ENCODE measurements at places on chromosomes 7 and 10. TPM values are rescaled to one million over a fixed set of nuclear protein-coding genes. Genes with fewer than 3 reads are reported as not detected.

DNA sequence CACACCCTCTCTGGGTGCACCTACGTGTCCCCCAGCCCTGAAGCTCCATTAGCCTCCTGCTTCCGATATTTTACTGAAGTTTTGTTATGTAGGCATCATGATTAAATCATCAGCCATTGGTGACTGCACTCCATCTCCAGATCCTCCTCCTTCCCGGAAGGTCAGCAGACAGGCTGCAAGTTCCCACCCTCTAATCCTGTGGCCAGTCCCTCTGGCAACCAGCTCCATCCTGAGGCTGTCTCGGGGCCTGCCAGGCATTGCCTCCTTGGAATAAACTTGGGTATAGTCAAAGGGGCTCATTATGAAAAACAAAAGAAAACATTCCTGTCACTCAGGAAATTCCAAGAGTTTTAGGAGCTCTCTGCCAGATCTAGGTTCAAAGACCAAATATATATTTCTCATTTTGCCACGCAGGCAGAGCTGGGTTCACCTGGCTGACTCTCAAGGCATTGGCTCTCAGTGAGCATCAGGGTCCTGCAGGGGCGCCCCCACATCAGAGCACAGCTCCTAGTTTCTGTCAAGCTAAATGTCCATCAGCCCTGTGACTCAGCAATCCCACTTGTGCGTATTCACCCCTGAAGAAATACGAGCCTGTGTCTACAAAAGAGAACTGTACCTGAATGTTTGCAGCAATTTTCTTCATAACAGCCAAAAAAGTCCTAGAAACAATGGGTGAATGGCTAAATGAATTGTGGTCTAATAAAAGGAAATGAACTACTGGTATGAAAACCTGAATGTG lies 27.4 kb upstream of the TMEM72 start:
- no peak for DNase-seq

DNA sequence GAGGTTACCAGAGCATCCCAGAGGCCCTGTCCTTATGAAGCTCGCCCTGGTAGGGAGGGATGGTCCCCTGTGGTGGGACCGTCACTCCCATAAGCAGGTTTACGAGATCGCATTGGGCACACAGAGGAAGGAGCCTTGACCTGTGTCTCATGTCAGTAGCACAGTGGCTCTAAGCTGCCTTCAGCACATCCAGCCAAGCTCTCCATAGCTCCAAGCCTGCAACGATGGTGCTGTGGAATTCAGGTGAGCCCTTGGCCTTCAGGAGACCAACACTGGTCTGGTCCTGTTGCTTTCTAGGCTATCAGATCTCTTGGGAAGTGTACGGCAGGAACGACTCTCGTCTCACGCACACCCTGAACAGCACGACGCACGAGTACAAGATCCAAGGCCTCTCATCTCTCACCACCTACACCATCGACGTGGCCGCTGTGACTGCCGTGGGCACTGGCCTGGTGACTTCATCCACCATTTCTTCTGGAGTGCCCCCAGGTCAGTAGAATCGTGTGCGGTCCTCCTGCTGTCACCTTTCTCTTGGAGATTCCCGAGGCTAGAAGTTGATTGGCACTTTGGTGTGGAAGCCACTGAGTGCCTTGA lies 605.3 kb upstream of the FOXK1 start:
- no peak for DNase-seq

DNA sequence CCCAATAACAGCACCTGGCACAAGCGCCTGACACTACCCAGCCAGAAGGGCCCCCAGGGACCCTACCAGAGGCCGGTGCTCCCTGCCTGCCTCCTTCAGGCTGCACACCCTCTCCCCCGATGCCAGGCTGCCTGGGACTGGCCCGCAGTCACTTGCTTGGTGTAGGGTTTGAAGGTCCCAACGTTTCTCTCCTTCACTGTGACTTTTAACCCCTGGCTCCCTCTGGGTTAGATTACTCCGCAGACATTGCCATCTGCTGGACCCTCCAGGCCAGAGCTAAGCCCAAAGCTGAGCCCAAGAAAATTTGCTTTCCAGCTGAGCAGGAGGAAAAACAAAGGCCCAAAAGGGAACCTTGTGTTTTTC lies 6.9 kb downstream of the CDHR1 start:
- DNase-seq, result no peak

DNA sequence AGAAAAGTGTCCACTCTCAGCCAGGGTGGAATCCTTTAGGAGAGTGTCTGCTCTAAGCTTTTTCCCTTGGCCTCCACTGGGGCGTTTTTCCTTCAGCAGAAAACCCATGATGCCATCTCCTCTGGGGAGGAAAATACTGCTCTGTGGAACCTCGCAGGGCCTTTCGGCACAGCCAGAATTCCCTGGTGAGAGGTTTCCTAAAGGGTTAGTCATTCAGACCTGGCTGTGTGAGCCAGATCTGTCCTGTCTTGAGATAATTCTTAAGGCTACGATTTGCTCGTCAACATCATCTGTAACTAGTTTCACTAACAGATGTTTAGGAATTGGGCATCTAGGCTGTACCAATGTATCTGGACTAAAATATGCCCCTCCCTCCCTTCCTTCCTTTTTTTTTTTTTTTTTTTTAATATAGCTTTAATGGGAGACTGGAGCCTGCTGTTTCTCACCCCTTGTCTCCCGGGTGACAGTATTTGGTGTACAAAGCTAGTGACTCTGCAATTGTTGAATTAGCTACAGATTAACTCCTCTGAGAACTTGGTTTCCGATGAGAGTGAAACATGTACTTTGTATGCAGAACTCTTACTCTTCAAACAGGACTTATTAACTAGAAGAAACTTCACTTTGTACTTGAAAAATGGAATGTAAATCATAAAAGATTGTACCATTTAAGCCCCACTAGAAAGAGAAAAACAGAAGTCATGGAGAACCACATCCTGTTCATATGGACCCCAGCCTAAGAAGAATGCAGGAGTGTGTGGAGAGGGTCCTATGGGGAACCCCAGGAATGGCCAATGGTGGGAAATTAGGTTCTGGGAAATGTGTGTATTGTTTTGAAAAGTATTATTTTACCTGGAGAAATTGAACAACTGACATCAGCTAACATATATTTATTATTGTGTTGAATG lies 230.9 kb downstream of the CAMK1D start:
- DNase-seq, result no peak

- no peak for DNase-seq
These were observed 28.8 kb upstream of the ZNF488 start for GRCh38 chr10:47412869-47413268.

DNA sequence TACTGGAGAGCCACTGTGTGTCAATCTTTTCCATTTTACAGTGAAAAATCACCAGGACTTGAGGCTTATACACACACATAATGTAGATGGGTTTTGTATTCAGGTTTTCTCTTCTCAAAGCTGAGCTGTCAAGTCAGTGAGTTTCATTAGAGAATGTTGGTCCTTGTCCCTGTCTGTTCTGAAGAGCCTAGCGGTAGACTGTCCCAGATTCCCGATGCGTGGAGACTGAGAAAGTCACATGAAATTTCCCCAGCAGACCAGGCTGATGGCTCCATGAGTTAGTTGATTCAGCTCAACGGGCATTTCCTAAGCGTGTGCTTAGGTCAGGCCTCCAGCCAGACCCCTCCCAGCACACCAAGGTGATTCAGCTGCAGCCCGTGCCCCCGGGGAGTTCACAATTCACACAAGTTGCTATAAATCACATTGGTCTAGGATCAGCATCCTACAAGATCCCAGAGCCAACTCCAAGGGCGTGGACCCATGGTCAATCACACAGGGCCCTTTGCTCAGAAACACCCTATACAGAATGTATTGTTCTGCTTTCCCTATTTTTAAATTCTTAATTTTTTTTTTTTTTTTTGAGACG lies 17.2 kb downstream of the CHST15 start:
- DNase-seq, result no peak

DNA sequence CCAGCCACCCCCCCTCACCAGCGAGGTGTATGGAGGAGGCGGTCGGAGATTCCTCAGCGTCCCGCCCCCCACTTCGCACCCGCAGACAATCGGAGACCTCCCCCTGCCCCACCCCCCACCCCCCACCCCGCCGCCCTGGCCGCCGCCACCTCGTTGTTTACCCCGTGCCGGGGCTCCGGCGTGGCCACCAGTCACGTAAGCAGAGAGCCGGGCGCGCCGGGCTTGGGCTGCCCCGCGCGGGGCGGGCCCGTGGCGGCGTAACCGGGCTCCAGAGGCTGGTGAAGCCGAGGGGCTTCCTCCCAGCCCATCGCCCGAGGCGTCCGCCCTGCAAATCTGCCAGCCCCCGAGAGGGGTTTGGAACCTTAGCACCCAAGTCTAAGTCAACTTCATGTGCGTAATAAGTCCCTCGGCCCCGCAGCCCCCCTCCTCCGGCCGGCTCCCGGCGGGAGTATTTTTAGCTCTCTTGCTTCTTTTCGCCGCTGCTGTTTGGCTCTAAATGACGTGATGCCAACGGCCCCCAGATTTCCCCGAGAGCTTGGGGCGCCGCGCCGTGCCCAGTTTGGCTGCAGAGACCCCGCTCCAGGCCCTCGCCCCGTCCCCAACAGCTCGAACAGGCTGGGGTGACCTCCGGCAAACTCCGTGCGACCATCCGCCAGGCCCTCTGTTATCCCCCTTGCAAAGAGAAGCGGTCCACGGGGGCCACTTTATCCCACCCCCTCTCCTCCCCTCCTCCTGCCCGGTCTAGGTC lies 2.7 kb downstream of the MXI1 start:
- DNase-seq, result peak; percentile 45

DNA sequence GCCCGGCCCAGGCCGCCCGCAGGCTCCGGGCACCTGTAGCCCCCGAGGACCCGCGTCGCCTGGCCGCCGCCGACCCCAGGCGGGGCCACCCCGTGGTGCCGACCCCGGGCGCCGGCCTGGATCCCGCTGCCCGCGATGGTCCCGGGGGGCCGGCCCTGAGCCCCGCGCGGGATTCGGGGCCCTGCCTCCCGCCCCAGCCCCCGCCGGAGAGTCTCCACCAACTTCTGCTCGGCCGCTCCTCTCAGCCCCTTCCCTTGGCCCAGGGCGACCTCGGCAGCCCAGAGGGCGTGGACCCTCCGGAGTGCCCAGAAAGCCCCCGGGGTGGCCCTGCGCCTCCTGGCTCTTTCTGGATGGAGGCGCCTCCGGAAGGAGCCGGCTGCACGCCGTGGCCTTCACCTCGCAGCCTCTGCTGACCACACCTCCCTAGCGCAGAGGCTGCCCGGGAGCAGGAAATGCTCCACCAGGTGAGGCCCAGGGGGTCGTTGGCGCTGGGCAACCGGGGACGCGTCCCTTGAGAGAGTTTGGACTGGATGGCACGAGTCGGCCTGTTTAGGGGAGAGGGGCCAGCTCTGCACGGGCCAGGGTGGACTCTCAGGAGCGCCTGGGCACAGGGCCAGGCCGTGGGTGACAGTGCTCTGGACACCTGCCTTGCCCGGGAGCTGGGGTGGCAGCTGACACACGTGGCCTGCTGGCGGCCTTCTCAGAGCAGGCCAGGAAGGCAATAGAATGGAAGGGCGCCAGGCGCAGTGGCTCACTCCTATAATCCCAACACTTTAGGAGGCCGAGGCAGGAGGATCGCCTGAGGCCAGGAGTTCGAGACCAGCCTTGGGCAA lies 529 bp downstream of the ZNF853 start:
- DNase-seq, result peak; percentile 13

- DNase-seq, result no peak
These were observed 109.7 kb downstream of the NT5C2 start for GRCh38 chr10:103083266-103083976.

DNA sequence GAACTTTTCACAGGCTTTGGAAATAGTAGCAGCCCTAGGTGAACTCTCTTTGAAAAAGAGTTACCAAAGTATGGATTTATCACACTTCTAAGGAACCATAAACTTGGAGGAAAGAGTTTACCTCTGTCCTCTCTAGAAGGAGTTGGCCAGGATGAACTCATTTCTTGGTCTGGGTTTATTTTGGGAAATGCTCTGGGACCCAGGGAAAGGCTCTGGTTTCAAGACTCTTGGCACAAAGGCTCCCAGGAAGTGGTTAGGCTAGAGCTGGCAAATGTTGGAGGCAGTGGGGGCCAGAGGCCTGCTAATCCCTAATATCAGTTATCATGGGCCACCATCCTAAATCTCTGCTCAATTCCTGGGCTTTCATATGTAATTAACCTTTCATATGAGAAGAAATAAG lies 36.3 kb upstream of the CDK6 start:
- peak; percentile 90 for DNase-seq

DNA sequence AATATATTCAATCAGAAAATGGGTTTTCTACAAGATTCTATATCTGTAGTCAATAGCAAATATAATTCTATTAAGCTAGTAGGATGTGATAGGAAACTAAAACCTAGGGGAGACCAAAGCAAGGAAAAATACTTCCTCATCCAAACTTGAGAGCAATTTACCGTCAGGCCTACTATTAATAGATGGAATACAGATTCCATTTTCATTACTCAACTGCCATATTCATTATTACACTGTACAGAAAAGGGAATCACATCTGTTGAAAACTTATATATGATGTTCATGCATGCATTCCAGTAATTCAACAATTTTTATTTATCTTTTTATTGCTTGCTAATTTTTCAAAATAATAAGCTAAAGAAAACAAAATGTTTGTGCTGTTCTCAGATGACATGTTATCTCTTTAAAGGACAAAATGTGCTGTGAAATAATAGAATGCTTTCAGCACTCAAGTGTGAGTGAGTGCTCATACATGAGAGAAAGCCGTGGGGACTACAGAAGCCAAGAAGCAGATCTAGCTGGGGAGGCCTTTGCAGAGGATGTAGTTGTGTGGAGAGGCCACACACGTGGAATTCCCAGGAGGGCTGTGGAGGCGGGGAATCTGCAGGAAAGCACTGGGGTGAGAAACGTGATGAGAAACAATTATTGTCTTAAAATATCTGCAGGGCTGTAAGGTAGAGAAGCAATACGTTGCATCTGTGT lies 110.0 kb downstream of the EGFR start:
- peak; percentile 61 for DNase-seq

GRCh38 chr10:32256613-32257437 lies 90.1 kb downstream of the EPC1 start:
- DNase-seq, result peak; percentile 60

DNA sequence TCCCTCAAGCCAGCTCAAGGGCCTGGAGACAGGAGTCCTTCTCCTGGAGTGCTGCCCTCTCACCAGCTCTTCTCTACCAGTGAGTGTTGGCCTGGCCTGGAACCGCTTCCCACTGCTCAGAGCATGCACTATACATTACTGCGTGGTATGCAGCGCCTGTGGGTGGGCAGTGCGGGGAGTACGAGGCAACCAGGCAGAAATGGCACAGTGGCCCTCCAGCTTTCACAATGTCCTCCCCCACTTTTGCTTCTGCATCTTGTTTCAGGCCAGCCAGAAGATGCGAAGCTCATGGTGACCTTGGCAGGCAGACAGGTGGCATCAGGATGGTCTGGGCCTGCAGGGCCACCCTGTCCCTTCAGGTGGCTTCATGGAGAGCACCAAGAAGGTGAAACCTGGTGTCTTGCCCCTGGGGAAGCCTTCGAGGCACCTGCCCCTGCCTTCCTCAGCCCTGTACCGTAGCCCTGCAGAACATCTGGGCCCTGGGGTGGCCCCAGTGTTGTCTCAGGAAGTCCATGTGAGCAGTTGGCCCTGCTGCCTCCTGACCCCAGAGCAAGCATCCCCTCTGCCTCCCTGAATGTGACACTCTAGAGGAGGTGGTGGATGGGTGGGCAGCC lies 35.8 kb downstream of the RASGEF1A start:
- no peak for DNase-seq

GSTO2 gene
- total RNA-seq, result not detected

SLC26A3 gene
- not detected for total RNA-seq
